ENCODE measurements at places on chromosomes 3 and 15.

- H3K27me3 ChIP-seq: no peaks in the 10 kb centered on the region
- DNase-seq: no peak
- no peaks in the 10 kb centered on the region for H3K4me1 ChIP-seq
- H3K27ac ChIP-seq: no peak overlapping the region
- no peaks in the 10 kb centered on the region for H3K36me3 ChIP-seq
- H3K4me3 ChIP-seq: no peak overlapping the region
Observed at GRCh38 chr15:31295658-31296057, 31.0 kb upstream of the KLF13 start.

GRCh38 chr3:46209053-46209452 is 940 bp upstream of the CCR1 start:
- no peaks in the 10 kb centered on the region for H3K4me1 ChIP-seq
- H3K27ac ChIP-seq: no peak overlapping the region
- H3K4me3 ChIP-seq: no peak overlapping the region
- no peaks in the 10 kb centered on the region for H3K27me3 ChIP-seq
- DNase-seq: no peak
- H3K36me3 ChIP-seq: no peaks in the 10 kb centered on the region

GRCh38 chr3:122265957-122266356 is 59.1 kb upstream of the CSTA start:
- no peak overlapping the region for H3K27ac ChIP-seq
- H3K4me1 ChIP-seq: no peaks in the 10 kb centered on the region
- H3K36me3 ChIP-seq: no peaks in the 10 kb centered on the region

GRCh38 chr3:68088216-68088615 is 433.8 kb upstream of the SUCLG2 start:
- H3K4me1 ChIP-seq: peaks cover 3% of the 10 kb centered on the region
- no peak overlapping the region for H3K4me3 ChIP-seq
- no peaks in the 10 kb centered on the region for H3K36me3 ChIP-seq

- no peak overlapping the region for H3K4me3 ChIP-seq
- H3K4me1 ChIP-seq: no peaks in the 10 kb centered on the region
- no peaks in the 10 kb centered on the region for H3K27me3 ChIP-seq
- H3K36me3 ChIP-seq: no peaks in the 10 kb centered on the region
- no peak overlapping the region for H3K27ac ChIP-seq
Observed at GRCh38 chr3:112958811-112959560, 15.9 kb downstream of the CD200R1 start.

Data from thoracic aorta (tissue), 2 donors.